ENCODE measurements at places on chromosomes 11 and 22. TPM values are rescaled to one million over a fixed set of nuclear protein-coding genes. Genes with fewer than 3 reads are reported as not detected.
A peak's percentile ranks its signal among the peaks of the same experiment; 100 is the strongest.

DNA sequence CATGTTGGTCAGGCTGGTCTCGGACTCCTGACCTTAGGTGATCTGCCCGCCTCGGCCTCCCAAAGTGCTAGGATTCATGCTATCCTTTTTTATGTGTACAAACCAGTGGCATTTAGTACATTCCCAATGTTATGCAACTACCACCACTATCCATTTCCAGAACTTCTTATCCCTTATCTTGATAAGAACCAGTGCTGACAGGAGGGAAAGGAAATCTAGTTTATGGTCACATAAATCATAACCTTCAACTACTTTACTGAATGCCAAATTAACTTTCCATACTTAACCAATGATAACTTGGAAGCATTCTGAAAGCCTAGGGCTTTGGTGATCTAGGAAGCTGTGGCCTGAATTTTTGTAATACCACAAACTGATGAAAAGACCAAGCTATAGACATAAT, 170.4 kb downstream of the SWAP70 start:
- no peak for DNase-seq

Gene NPAS4
- total RNA-seq = 0.63 TPM

Gene VSIG2
- total RNA-seq = not detected

DNA sequence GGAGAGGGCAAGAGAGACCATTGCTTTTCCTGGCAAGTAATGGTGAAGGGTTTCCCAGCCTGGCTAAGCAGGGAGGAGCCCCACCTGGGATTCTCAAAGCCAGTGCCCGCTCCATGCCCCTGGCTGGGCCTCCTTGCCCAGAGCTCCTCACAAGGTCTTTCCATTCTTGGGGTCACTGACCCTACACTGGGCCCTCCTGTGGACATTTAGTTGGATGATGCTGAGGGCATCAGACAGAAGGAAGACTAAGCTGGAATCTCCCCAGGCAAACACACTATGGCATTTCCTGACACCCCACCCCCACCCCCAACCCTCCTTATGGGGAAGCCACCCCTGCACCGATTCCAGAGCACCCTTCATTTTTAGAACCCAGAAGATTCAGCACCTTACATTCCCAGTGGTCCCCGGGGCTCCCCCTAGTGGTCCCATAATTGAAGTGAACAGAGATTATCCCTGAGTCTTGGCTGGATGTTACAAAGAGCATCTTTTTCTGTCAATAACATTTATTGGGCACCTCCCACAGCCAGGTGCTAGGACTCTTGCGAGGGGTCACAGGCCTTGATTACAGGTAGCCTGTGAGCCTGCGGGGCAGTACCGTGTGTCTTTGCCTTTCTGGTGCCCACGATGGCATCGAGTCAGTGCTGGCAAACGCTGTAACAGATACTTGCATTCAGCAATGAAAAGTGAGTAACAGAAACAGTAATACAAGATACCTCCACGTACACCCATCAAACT, 548.5 kb downstream of the BUD13 start:
- DNase-seq = peak; percentile 63

Gene OR52K1
- not detected for total RNA-seq

DNA sequence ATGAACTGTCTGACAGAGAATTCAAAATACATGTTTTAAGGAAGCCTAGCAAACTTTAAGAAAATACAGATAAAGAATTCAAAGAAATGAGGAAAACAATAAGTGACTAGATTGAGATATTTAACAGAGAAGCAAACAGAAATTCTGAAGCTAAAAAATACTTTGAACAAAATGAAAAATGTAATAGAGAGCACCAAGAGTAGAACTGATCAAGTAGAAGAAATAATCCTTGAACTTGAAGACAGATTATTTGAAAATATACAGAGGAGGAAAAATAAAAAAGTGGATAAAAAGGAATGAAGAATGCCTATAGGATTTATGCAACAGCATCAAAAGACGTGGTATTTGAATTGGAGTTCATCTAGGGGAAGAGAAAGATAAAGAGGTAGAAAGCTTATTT, 101.9 kb upstream of the OR4B1 start:
- no peak for DNase-seq

Gene ALX4
- 0.05 TPM for total RNA-seq

- no peak for DNase-seq
Observed at GRCh38 chr11:75350743-75351540, 519 bp downstream of the ARRB1 start.

GRCh38 chr11:116775975-116776374, 3.2 kb upstream of the BUD13 start:
- no peak for DNase-seq

Gene OR8G5
- not detected for total RNA-seq

DNA sequence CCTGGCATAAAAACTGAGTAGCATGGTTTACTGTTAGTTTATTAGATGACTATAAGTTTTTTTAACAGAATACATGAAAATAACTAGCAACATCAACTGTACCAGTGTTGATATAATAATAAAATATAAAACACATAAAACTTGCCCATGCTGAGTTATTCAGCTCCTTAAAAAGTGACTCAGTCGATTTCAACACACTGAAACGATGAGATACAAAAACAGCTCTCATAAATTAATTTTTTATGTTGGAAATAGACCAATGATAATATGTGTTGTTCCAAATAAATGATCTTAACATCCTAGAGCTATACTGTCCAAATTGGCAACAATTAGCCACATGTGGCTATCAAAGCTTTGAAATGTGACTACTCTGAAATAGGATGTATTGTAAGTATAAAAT, 15.9 kb downstream of the PDGFD start:
- no peak for DNase-seq

Data from neural crest cell (in vitro differentiated cells).